NCI-H1417 treated with DMSO at 0.1 percent for 48 hours (cell line): ENCODE measurements at places on chromosomes 12 and 14.
A peak's percentile ranks its signal among the peaks of the same experiment; 100 is the strongest.

- DNase-seq = no peak
Measured at GRCh38 chr14:101188571-101188915, 285.0 kb upstream of the RTL1 start.

DNA sequence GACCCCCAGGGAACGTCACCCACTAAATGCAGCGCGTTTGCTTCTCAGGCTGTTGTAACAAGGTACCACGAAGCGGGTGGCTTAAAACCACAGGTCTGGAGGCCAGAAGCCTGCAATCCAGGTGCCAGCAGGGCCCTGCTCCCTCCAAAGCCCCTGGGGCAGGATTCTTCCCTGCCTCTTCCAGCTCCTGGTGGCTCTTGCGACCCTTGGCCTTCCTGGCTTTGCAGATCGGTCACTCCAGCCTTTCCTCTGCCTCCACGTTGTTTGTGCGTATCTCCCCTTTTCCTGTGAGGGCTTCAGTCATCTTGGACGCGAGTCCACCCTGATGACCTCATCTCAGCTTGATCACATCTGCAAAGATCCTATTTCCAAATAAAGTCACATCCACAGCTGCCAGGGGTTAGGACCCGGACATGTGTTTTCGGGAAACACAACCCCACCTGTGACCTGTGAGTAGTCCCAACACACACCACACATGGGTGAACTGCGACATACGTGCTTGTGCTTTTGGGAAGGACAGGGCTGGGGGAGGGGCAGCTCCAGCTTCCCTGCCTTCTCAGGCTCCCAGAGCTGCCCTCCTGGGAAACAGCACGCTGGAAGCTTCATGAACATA lies 114.5 kb upstream of the NCOR2 start:
- DNase-seq = no peak

DNA sequence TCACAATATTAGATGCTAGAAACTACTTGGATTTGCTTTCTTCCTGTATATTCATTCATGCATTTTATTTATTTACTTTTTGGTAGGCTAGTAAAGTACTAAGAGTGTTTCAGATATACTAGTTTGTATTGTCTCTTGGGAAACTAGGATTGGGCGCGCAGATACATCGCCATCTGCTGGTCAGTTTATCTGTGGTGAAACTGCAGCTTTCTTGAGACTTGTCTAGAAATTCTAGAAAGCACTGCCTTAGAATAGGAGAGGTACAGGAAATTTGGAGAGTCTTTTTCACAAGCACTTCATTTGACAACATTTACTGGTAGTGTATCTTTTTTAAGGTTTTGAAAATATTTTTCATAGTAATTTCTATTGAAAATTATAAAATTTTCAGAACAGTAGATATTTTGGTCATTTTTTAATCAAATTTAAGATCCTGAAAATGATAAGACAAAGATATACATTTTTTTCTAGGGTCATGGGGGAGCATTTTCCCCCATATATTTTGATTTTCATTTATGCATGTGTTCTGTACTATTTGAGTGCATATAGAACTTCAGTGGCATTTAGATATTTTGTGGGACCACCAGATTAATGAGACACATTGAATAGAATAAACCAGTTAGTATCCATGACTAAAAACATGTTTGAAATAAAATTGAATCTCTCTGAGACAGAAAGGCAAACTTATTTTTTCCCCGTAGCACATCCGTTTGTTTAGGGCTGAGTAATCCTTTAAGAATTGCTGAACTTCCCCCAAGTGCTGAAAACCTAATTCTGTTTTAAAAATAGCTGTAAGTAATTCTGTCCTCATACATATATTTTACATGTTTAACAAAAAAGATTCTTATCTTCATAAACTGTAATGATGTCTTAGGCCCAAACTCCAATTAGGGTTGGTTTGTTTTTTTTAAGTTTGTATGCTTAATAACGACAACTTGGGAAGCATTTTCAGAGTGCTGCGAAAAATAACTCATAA lies 44.5 kb downstream of the SLC38A6 start:
- peak; percentile 7 for DNase-seq

DNA sequence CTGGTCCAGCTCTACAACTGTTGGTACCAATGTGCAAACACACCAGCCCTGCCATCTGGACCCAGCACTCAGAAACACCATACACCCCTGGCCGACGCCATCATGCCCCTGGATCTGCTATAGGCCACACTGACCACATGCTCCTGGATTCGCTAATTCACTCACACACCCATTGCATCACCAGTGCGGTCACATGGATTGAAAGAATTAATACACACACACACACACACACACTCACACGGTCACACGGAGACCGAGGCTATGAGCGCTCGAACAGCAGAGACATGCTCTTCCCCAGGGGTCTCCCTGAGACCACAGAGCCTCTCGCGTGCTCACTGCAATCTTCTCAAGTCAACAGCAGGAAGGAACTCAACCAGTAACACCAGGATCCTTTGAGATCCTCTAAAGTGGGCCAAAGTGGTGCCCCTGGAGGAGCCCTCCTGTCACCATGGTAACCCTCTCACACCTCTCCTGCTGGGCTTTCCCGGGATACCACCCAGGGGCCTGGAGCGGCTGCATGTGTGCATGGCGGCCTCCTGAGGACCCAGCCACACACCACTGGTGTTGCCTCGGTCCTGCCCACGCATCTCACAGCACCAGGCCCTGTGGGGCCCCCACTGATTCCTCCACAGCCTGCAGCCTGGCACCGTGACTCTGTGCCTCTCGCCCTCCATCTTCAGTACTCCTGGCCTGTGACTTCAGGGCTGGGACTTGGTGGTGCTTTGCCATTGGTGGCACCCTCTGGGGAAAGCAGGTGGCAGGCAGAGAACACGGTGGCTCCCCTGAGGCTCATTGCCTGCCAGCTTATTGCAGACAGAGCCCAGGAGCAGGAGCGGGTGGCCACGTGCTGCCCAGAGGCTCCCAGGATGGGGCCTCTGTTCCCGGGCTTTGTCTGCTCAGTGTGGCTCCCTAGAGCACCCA lies 15.1 kb downstream of the LRTM2 start:
- DNase-seq = no peak

DNA sequence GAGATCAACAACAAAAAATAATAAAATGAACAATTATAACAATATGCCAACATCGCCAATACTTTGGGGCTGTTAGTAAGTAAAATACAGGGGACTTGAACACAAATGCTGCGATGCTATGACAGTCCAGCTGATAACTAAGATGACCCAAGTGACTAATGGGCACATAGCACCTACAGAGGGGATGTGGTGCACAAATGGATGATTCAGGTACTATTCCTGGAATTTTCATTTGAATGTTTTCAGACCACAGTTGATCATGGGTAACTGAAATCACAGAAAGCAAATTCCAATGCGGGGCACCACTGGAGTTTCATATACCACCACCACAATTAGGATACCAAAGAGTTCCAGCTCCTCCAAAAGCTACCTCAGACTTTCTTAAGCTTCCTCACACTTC lies 82.9 kb downstream of the RCOR1 start:
- no peak for DNase-seq

- DNase-seq = no peak
Measured at GRCh38 chr12:76501390-76501789, 58.2 kb downstream of the OSBPL8 start.

DNA sequence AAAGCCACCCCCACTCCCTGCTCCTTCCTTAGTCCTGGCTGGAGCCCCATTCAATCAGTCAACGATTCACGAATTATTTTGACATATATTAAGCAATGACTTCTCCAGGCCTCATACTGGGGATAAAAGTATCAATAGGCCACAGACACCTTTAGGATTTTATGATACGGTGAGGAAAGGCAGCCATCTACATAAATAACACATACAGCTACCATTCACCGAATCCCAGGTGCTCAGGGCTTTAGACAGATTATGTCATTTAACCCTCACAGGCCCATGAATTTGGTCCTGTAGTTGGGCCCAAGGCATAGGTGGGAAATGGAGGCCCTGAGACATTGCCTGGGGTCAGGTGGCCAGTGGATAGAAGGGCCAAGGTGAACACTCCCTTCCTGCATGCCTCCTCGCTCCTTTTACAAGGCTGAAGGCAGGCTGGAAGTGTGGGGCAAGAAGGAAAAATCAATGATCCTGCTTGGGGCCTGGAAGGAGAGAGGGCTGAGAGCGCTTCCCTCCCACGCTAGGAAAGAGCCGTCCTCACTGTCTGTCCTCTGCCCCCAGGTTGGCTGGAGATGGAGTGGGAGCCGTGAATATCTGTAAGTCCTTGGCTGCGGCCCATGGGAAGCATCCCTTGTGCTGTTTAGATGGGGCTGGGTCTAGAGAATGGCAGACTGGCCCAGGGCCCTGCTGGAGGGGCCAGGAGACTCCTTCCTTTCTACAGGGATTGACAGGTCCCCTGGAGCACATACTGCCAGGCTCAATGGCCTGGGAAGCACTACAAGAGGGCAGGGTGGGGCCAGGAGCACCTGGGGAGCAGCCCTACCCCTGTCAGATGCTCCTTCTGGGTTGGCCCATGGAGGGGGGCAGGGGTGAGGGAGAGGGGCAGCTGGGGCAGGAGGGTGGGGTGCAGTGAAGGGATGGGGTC lies 14.8 kb downstream of the KRT7 start:
- no peak for DNase-seq

- DNase-seq = no peak
Measured at GRCh38 chr12:6465467-6466183, 4.9 kb downstream of the VAMP1 start.

GRCh38 chr14:50875359-50876070 lies 3.7 kb downstream of the ABHD12B start:
- no peak for DNase-seq

DNA sequence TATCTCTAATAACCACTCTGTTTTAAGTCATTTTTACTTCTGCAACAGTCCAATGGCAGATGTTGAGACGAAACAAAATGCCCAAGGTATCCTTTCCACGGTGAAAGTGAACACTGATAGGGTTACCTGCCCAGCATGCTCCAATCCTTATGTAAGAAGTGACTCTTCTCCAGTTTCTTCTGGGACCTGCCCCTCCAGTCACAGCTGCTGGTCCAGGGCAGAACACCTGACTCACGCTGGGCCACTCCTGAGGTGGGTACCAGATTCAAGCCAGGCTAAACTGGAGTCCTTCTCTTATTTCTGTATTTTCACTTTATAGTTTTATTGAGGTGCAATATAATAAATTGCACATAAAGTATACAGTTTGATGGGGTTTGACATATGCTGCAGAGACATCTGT lies 16.7 kb downstream of the NT5DC3 start:
- DNase-seq = no peak

DNA sequence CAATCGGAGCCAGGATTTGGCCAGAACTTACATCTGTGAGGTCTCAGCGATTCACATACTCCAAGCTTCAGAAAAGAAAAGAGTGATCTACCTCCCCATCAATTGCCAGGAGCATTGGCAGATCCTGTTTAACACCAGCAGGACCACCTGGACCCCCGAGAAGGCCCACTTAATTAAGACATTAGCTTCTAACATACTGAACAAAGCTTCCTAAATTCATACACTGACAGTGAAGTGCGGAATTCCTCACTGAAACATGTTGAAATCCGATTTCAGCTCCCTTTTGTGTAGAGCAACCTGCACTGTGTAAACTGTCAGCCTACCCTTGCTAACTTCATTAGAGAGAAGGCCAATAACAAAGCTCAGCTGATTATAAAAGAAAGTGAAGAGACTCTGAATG lies 274.0 kb downstream of the NOVA1 start:
- no peak for DNase-seq

- DNase-seq = no peak
Measured at GRCh38 chr14:38257507-38257906, 1.6 kb upstream of the CLEC14A start.

GRCh38 chr14:100534528-100535286 lies 52.5 kb downstream of the BEGAIN start:
- DNase-seq = no peak

- no peak for DNase-seq
Measured at GRCh38 chr12:79364197-79364596, 326.6 kb downstream of the PAWR start.

- DNase-seq = no peak
Measured at GRCh38 chr12:88604646-88605045, 24.4 kb upstream of the KITLG start.
